ENCODE measurements at places on chromosomes 6 and 20.

DNA sequence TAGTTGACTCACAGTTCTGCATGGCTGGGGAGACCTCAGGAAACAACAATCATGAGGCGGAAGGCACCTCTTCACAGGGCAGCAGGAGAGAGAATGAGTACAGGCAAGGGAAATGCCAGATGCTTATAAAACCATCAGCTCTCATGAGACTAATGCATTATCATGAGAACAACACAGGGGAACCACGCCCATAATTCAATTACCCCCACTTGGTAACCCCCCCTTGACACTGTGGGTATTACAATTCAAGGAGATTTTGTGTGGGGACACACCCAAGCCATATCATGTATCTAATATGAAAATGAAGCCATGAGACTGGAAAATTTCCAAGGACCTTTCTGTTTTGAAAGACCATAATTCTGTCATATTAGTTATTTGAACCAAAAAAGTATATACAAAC is 342.4 kb upstream of the PLCB4 start:
- DNase-seq, result no peak

GRCh38 chr6:113377362-113377942 is 479.7 kb upstream of the MARCKS start:
- no peak for DNase-seq

DNA sequence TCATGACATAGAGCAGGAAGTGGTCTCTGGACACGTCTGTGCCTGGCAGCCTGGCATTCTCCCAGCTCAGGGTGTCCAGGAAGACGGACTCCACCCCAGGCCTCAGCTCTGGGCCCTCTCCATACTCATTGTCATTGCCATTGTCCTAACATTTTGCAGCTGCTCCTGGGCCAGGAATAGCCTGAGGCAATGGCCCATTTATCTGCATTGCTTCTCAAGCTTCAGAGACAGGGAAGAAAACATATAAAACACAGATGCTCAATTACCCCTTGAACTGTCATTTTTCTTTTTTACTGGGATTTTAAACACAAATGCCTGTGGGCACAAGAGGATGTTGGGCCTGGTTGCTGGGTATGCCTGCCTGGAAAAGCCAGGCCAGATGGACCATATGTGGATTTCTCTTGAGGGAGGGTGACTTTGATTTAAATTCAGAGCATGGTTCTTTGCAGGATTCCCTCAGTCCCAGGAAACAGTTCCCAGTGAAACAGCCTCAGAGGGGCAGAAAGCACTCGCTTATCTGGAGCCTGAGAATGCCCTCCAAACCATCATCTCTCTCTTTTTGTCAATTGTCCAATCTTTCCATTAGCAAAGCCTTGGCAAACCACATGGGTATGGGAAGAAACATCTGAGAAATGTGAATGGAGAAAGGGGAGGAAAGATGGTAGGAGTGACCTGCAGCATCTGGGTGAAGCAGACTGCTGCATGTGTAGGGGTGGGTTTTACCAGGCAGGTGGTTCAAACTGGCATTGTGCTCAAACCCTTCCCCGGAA is 17.9 kb downstream of the LAMP5 start:
- DNase-seq, result no peak

GRCh38 chr20:51434026-51434425 is 108.5 kb downstream of the NFATC2 start:
- DNase-seq, result no peak

GRCh38 chr6:124953808-124954207 is 8.4 kb upstream of the RNF217 start:
- DNase-seq, result no peak

GRCh38 chr6:39425346-39426072 is 103.0 kb upstream of the KCNK16 start:
- no peak for DNase-seq

- DNase-seq, result no peak
These were observed 1.7 kb downstream of the SNX21 start for GRCh38 chr20:45835329-45835765.
